ENCODE measurements at places on chromosomes 3 and 15.

- DNase-seq, result peak; percentile 26
Measured at GRCh38 chr15:31328428-31328968, 1.9 kb downstream of the KLF13 start.

DNA sequence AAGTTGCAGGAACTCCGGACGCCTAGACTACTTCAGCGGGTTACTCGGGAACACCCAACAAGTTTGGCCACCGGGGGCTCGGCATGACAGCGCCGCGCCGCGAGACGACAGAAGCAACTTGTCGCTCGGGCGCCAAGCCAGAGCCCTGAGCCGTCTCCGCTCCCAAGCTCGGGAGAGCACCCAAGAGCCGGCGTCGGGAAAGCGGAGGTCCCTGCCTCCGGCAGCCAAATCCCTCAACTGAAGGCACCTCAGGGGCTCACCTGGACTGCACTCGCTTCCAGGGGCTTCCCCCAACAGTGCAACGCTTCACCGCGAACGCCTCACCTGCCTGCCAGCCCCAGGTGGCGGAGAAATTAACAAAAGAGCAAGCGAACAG lies 640 bp downstream of the MB21D2 start:
- no peak for DNase-seq

- DNase-seq, result peak; percentile 65
Measured at GRCh38 chr15:45795440-45796069, 160.7 kb downstream of the SQOR start.

DNA sequence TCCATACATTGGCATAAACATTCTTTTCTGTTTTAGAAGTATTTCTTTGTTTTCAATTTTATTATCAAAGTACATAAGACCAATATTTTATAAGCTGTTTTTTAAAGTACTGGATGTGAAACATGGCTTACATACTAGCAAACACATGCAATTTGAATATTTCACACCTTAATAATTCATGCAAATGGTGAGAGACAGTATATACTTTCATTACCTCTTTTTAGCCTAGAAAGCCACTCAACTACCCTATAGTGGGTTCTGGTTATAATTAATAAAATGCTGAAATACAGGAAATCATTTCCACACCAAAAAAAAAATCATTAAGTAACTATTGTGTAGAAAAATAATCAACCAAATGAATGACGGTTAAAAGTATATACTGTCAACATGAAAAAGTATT lies 38.5 kb upstream of the MELTF start:
- DNase-seq, result no peak

DNA sequence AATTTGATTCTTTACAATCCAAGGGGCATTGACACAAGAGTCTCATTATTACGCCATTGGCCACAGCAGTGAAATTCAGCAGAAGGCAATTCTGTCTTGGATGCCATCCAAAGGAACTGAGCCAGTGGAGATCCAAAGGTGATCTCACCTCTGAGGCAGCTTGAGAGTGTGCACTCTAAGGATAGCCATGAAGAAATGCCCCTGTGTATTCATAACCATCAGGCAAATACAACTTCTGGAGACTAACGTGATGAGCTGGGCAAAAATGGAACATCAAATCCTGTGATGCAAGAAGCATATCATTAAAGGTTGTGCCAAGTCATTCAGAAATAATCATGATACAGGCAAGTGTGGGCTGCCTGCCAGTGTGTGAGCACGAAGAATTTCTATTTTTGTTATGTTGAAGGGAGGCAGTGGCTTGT lies 41.4 kb downstream of the ROBO2 start:
- DNase-seq, result peak; percentile 89

DNA sequence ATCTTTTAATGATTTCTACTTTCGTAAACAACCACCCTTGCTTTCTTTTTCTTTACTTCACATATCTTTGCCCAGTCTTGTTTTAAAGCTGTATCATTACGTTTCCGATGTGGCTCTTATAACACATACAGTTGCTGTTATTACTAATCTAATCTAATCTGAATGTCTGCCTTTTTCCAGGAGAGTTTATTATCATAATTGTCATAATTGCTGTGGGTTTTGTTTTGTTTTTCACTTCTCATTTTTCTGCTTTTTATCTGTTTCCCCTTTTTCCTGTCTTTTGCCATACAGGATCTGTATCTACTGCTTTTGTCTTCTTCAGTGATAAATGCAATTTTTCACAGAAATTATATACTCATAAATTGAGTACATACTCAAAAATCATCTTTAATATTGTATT lies 24.9 kb downstream of the HACL1 start:
- no peak for DNase-seq

DNA sequence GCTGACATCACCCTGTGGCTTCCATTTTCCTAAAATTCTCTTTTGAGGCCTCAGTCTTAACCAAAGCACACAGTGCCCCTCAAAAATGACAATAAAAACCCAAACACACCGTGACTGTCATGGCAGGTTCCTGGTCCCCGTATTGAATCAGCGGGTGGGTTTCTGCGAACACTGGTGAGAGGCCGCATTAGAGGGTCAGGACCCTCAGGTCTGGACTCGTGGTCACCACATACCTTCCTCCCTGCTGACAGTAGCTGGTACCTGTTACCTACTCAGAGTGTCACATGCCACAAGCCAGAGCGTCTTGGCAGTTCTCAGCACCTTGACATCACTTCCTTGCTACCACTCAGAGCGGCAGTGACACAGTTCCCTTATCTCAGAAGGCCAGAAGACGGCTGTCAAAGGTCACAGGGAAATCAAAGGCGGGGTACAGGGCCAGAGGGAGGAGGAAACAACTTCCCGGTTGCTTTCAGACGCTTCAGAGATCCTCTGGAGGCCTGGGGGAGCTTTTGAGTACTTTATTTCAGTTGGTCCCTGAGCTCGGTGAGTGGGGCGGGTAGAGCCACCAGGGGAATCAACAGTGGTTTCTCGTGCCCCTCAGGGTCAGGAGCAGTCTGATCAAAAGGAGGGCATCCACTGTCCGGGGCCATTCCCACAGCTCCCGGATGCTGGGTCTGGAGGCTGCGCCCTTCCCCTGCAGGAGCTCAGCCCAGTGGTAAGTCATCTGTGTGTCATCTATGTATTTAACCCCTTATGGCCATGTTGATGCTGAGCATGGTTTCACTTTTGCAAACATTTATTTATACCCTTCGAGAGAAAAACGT lies at the start of the genes CCR5AS and CCRL2:
TSS of gene CCR5AS (minus strand) at position 279 of the 824 bp plus-strand sequence.
TSS of gene CCRL2 (plus strand) at position 472 of the 824 bp plus-strand sequence. CDS start 821 bp downstream, outside the sequence.
- peak; percentile 63 for DNase-seq

GRCh38 chr3:164267053-164267452 lies 811.2 kb downstream of the SI start:
- no peak for DNase-seq

DNA sequence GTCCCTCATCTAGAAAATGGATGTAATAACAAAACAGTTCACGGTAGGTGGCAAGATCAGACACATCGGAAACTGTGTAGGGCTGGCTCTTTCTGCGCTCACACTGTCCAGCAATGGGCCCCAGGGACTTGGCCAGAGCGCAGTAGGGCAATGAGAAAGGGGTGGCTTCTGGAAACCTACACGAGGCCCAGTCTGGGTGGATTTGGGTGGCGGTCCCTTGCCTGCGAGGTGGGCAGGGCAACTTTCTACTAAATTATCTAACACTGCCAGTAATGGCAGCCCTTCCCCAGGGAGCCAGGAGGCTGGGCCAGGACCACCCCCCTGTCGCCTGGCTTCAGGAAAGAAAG lies 2.1 kb upstream of the TNK2 start:
- no peak for DNase-seq

DNA sequence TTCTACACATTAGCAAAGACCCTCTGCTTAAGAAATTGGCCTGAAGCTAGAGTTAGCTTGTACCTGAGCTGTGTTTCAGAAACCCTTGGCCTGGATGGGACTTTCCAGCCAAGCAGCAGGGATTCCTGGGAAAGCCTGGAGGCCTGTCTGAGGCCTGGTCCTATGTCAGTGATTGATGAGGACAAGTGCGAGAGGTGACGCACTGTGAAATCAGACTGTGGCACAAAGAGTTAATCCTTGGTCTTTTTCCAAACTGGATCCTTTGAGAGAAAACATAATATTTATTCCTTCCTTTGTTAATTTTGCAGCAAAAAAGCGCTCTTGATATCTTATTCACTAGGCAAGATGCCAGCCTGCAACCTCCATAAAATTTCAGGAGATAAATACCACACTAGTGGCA lies 225.0 kb upstream of the ATP11B start:
- no peak for DNase-seq

GRCh38 chr3:116199063-116199462 lies 246.2 kb downstream of the LSAMP start:
- DNase-seq, result peak; percentile 77

GRCh38 chr3:22175947-22176346 lies 424.9 kb upstream of the ZNF385D start:
- no peak for DNase-seq

GRCh38 chr15:70867911-70868467 lies 14.0 kb upstream of the LARP6 start:
- DNase-seq, result no peak

DNA sequence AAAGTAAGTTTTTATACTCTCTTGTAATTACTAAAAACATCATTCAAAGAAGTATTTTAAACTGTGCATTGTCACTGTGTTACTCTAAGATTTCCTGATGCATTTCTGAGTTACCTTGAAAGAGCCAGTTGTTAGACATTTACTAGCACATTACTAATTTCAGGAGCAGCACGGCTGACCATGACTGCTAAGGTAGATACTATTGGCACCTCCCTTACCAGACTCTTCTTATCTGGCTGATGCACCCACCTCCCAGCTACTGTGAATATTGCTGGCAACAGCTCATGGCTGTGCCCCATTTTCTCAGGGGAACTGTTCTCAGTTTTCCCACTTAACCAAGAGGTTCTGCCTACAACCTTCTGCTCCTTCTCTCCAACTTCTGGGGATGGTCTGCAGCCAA lies 29.4 kb downstream of the COL6A5 start:
- DNase-seq, result no peak

GRCh38 chr3:63860776-63861175 lies 2.8 kb downstream of the THOC7 start:
- DNase-seq, result no peak

DNA sequence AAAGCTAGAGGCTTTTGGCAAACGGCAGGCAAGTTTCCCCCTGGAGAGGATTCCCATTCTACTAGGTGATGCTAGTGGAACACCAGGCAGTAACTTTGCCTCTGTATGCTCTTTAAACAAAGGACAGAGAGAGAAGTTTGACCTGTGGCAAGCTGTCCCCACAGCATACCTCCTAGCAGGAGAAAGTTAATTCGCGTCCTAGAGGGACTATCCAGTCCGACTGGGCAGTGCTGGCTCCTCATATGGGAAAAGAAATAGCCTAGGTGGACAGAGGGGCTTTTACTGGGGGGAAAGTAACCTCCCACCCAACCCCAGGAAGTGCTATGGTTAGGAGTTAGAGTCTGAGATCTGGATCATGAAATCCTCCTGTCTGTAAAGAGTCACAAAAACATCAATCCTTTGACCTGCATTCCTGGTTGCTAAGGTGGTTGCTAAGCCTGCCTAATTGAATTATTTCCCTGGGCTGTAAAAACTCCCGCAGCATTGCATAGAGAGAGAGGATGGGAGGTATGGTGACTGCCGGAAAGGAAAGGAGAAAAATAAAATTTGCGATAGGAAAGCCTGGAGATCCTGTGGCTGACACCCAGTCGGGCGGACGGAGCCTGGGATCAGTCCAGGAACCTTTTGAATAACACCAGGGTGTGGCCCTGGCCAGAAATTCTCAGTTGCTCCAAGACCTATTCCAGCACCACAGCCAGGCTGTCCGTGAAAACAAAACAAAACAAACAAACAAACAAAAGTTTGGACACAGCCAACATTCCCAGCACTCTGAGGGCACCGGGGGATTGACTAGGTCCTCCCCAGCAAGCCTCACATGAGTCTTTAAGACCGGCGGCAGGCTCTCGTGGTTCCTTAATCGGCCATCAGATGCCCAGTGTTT lies 67.7 kb upstream of the ATP11B start:
- DNase-seq, result peak; percentile 7

- DNase-seq, result no peak
Measured at GRCh38 chr3:61589856-61590255, 28.5 kb downstream of the PTPRG start.

DNA sequence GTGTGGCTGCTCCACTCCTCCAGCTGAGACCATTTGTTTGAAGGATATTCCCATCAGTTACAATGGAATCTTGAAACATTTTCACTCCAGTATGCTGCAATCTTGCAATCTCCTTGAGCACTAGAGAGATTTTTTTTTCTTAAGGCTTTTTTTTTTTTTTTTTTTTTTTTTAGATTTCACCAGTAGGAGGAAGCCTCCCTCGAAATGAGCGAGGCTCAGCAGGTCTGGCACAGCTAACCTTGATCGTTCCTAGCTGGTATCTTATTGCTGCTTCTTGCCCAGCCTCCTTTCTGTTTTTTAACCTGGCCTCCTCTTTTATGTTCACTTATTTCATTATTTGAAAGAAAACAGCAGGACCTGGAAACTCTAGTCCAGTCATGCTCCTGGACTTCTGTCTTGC lies 48.1 kb downstream of the RAP2B start:
- no peak for DNase-seq

DNA sequence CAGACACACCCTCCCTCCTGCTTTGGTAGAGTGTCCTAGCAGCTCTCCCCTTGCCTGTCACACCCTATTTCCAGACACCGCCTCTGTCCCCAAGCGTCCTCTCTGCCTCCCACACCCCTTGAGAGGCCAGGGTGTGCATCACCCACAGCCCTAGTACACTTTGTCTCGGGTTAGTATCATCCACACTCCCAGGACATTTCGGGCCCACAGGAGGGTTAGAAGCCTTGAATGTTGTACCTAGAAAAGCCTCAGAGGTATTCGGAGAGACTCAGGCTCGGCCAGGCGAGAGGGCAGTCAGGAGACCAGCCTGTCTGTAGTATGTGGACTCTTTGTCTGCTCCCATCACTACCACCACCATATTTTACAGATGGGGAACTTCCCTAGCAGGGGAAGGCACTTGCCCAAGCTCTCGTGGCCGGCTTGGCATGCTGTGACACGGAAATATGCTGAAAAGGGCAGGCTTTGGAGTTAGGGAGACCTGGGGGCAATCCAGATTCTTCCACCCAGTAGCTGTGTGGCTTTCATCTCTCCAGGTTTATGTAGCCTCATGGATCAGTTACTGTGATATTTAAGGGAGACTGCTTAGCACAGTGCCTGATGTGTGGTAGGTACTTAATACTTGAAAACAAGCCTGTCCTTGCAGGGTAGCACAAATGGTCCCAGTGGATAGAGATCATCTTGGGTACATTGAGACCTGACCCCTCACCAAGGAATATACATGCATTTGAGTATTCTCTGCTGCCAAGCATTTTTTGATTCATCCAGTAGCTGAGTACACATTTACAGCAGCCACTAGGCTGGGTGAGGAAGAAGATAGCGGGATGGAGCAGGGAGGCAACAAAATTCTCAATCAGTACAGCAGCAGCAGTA lies 1.4 kb downstream of the TMEM43 start:
- DNase-seq, result no peak

GRCh38 chr15:40316931-40317330 lies 6.6 kb upstream of the INAFM2 start:
- no peak for DNase-seq

All from kidney glomerular epithelial cell (primary cell).